ENCODE measurements at places on chromosomes 2 and 18. TPM values are rescaled to one million over a fixed set of nuclear protein-coding genes. Genes with fewer than 3 reads are reported as not detected.

Gene REG3A
- total RNA-seq, result not detected

Gene KLHL30
- 0.96 TPM for total RNA-seq

Gene EVA1A
- total RNA-seq, result 281 TPM

Gene ASAP2
- total RNA-seq, result 33.8 TPM

Gene TEKT4
- total RNA-seq, result not detected

Gene AGAP1
- 5.3 TPM for total RNA-seq

Gene GKN2
- total RNA-seq, result not detected

Gene TGFBRAP1
- total RNA-seq, result 20.9 TPM

Gene RESP18
- not detected for total RNA-seq

Gene SMYD1
- total RNA-seq, result not detected

Gene SERPINB3
- total RNA-seq, result not detected

Gene LAMA3
- 19.2 TPM for total RNA-seq

Gene GCA
- total RNA-seq, result 27.5 TPM

Gene ADD2
- total RNA-seq, result 14.8 TPM

Gene KCNF1
- total RNA-seq, result 0.17 TPM
